ENCODE measurements at places on chromosomes 13 and 19.

GRCh38 chr13:40440990-40441820 lies 225.2 kb downstream of the FOXO1 start:
- no peak for DNase-seq

- no peak for DNase-seq
These were observed 810 bp upstream of the NFKBID start for GRCh38 chr19:35901055-35901644.

GRCh38 chr13:95652821-95653220 lies 8.3 kb upstream of the DZIP1 start:
- DNase-seq = no peak

DNA sequence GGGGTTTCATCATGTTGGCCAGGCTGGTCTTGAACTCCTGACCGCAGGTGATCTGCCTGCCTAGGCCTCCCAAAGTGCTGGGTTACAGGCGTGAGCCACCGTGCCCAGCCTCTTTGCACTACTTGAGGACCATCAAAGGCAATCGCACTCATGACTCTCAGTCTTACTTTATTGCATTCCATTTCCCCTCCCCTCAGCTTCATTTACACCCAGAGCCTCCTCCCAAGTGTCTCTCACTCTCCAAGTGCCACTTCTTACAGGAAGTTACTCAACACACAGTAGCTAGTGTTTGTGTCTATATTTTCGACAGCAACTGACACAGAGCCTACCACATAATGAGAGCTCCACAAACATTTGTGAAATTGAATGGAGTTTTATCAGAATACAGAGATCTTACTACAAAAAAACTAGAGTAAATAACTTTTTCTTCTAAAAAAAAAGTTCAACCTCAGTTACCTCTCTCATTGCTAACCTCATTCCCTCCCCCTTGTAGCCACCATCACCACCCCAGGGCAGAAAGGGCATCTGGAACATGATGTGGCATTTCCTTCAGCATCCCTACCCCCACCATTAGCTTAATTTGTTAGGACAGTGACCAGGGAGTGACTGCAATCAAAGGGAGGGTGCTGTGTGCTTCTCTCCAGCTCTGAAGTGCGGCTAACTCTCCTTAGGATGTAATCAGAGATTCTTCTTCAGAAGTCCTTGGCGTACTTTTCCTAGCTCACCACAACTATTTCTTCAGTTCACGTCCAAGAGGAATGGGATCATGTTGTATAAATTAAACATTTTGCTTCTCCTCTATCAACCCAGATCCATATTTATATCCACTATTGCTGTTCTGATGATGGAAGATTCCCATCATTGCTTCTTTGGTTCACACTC lies 17.0 kb upstream of the RUBCNL start:
- no peak for DNase-seq

- no peak for DNase-seq
These were observed 7.7 kb upstream of the GPR18 start for GRCh38 chr13:99265821-99266426.

- no peak for DNase-seq
These were observed 16.8 kb upstream of the IGSF23 start for GRCh38 chr19:44596428-44597130.

GRCh38 chr13:112893570-112894422 lies 75.2 kb upstream of the MCF2L start:
- DNase-seq = peak; percentile 88

- no peak for DNase-seq
These were observed 21.8 kb downstream of the DCAF15 start for GRCh38 chr19:13974073-13974472.

- no peak for DNase-seq
These were observed 697.0 kb downstream of the LIG4 start for GRCh38 chr13:107518292-107518691.

GRCh38 chr13:42832341-42833096 lies 51.1 kb downstream of the FAM216B start:
- DNase-seq = no peak

DNA sequence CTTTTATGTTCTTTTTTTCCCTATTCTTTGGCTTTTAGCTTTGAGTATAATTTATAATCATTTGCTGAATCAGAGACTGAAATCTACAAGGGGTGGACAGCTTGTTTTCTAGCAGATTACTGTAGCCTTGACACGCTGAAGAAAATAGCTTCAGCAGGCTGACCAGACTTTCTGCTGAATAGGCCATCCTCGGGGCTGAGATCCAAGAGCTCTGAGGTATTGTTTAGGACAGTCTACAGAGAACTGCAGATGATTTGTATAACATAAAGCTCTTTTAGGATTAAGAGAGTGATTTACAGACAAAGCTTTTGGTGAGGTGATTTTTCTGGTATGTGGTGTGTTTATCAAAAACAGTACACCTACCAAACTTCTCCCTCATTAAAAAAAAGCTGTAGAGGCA lies 16.8 kb downstream of the POLR1D start:
- no peak for DNase-seq

DNA sequence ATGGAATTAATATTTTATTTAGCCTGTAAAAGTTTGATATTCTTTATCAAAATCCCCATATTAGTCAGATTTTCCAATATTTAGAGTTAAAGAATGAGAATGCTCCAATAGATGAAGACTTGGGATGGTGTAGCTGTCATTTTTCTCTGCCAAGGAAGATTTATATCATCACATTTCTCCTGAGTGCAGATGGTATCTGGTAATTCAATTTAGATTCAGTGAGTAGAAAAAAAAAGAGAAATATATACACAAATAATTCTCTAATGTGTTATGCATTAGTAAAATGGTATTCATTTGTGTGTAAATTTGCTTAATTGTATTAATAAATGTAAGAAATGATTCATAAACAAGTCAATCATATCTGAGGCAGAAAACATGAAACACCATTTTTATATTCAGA lies 1508.7 kb upstream of the PCDH20 start:
- no peak for DNase-seq

GRCh38 chr13:91459485-91459884 lies 61.1 kb downstream of the GPC5 start:
- no peak for DNase-seq

DNA sequence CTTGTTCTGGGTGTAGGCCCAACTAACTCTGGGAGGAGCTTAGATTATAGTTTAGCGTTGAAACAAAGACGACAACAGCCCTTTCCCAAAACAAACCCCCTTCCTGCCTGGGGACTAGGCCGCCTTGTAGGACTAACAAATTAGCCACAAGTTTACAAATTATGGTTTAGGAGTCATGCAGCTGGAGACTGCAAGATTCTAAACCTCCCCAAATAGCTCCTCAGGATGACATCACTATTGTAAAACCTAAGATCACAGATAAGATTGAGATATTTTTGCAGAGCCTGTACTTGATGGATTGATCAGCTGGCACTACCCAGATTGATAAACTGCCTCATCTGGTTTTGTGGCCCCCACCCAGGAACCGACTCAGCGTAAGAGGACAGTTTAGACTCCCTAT lies 2.3 kb upstream of the SLC25A15 start:
- DNase-seq = no peak

- DNase-seq = no peak
These were observed at the start of gene GIPR for GRCh38 chr19:45667620-45668341. Gene GIPR (plus strand): TSS chr19:45668221. CDS start chr19:45669521, 1,300 bp downstream.

- DNase-seq = no peak
These were observed 40.2 kb downstream of the CARS2 start for GRCh38 chr13:110665491-110666254.

DNA sequence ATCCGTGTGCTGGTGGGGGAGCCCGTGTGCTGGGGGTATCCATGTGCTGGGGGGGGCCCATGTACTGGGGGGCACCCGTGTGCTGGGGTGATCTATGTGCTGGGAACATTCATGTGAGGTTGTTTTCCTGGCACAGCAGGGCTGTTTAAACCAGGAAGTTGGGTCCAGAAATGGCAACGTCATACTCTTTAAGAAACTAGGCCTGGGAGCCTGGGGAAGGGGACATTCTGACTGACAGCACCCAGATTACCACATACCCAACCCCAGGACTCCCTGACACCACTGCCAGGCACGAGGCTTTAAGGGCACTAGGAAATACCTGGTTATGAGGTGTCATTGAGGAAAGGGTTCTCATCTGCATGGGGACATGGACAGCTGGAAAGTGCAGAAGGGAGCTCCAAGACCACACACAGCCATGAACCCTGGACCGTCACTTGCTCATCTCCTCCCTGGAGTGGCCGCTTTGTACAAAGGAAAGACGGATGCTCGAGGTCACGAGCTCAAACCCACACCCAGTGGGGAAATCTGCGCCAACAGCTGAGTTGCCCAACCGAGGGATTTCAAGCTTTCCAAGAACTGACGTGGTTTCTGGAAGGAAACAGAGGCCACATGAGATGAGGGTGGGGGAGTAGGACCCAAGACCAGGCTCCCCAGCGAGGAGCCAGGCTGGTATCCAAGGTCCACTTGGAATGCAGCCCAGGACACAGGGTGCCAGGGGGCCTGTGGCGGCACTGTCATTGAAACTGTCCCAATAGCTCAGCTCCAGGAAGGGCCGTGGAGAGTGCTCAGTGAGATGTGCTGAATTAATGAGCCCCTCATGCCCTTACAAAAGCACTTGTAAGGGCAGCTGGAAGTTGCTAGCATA lies 40.9 kb downstream of the RAB20 start:
- no peak for DNase-seq

- no peak for DNase-seq
These were observed 649.4 kb upstream of the PCDH20 start for GRCh38 chr13:62065016-62065415.

- DNase-seq = no peak
These were observed 332.2 kb upstream of the SGCG start for GRCh38 chr13:22848539-22849052.

DNA sequence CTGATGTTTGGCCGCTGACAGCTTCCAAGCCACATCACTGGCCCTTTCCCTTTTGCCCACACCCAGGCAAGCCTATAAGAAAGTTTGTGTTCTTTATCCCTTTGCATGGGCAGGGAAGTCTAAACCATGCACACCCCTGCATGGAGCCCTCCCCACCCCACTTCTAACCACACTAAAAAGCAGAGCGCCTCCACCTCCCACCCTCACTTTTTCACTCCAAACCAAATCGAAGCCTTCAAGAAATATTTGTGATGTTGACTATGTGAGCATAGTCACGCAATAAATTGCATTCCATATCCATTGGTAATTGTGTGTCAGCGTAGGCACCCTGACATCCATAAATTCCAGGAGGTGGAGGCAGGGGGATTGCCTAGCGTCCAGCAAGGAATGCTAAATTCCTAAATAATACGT lies 104.4 kb upstream of the LSM14A start:
- DNase-seq = peak; percentile 76

DNA sequence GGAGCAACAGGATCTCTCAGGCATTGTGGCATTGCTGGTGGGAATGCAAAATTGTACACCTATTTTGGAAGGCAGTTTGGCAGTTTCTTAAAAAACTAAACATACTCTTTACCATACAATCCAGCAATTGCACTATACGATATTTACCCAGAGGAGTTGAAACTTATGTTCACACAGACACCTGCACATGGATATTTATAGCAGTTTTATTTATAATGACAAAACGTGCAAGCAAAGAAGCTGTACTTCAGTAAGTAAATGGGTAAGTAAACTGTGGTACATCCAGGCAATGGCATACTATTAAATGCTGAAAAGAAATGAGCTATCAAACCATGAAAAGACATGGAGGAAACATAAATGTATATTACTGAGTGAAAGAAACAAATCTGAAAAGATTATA lies 71.6 kb upstream of the UBAC2 start:
- no peak for DNase-seq

- no peak for DNase-seq
These were observed 502 bp downstream of the NECTIN2 start for GRCh38 chr19:44846455-44847143.

- no peak for DNase-seq
These were observed 810.4 kb upstream of the SLC10A2 start for GRCh38 chr13:103876571-103876970.

DNA sequence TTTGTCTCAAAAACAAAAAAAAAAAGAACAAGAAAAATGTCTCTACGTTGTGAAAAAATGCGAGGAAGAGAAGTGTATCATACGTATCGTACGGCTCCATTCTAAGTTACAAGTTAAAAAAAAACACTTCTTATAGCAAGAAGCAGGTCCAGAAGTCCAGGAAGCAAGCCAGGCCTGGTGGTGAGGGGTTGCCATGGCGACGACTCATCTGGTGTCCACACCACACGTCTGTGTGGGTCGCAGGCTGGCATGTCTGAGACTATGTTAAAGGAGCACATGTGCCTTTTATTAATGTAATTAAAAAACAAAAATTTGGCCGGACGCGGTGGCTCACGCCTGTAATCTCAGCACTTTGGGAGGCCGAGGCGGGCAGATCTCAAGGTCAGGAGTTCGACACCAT lies 5.9 kb downstream of the MED16 start:
- no peak for DNase-seq

DNA sequence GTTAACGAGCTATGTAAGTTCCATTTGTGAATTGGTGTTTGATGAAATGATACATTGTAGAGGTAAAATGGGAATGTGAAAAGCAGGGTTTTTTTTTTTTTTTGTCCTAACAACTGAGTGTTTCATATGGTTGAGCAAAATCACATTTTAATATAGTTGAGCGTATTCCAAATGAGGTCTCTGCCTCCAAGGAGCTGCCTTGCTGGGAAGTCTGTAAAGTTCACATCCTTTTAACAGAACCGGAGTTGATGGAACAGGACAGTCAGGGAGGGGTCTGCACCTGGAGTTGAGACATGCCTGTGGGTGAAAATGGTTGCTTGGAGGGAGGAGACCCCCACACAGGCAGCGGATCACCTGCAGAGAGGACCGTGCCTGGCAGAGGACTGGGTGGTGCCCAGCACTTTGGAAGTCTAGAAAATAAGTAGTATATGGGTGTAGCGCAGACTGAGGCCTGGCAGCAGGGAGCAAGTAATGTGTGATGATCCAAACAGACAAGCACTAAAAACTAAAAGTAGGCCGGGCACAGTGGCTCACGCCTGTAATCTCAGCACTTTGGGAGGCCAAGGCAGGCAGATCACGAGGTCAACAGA lies 75.2 kb upstream of the UBAC2 start:
- no peak for DNase-seq

DNA sequence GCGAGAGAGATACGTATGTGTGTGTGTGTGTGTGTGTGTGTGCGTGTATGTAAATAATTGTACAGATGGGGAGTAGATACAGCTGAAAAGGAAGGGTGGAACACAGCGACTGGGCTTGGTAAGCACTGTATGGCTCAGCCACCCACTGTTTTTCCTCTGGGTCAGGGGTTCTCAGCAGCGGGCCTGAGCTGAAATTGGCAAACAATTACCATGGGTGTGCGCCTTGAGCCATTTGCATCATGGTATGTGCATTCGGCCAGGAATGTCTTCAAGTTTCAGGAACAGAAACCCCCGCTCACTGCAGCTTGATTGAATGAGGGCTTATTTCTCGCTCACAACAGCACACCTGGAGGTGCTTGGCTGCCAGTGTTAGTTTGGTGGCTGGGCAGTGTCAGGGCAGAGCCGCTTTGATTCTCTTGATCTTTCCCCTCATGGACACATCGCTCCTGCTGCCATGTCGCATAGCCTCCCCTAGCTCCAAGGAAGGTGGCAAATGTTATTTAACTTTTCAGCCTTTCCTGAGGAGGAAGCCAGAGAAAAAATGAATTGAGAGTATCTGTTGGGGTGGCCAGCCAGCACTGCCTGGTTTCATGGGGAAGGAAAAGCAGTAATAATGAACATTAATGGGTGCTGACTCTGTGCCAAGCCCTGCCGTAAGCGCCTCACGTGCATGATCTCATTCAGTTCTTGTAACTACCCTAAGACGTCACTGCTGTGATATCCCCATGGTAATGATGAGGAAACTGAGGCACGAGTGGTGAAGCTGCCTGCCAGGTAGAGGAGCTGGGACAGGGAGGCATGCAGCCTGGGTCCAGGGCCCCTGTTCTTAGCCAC lies 126.9 kb downstream of the SIPA1L3 start:
- DNase-seq = no peak

All from 8988T (cell line).